RPMI8226 (cell line): ENCODE measurements at places on chromosomes 3 and 15.

- no peak for DNase-seq
Measured at GRCh38 chr15:58015565-58015964, 49.9 kb downstream of the ALDH1A2 start.

GRCh38 chr3:195451373-195452015 is 8.7 kb upstream of the ACAP2 start:
- no peak for DNase-seq

DNA sequence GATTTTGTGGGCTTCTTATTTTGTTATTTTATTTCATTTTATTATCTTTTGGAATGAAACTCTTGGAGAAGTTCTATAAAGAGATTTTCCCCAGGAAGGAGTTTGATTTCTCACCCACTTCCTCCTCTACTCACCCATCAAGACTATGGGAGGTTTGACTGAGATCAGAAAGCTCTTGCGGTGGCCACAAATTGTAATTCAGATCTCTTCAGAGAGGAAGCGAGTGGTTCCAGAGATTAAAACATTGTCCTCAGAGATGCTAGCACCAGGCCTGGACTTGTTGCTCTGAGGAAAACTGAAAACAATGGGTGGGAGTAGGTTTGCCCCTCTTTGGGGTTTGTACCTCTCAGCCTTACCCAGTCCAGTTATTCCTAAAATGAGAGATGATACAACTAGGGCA is 8.1 kb upstream of the MUC13 start:
- DNase-seq, result no peak

DNA sequence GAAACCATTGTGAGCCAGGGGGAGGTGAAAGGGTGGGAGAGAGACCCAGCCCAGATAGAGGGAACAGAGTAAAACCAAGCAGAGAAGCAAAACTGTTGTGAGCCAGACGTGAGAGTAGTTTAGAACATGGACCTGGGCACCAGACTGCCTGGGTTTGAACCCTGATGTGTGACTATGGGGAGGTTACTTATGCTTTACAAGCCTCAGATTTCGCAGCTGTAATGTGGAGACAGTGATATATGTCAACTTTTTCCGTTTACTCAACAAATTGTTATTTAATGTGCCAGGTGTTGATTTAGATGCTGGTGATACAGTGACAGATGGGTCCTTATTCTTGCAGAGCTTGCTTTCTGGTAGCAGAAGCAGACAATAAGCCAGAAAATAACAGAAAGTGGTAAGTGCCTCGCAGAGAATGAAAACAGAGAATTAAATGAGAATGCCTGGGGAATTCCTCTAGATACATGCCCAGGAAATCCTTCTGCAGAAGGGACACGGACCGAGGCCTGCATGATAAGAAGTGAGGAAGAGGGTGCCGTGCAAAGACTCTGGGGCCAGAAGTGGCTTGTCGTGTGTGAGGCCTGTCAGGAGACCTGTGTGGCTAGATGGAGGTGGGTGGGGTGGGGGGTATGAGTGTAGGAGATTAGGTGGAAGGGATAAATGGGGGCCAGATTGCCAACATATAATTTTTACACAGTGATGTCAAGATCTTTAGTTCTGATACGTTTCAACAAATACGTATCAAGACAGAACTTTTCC is 15.0 kb downstream of the KAT2B start:
- peak; percentile 78 for DNase-seq

GRCh38 chr15:40787991-40788390 is 18.2 kb downstream of the C15orf62 start:
- no peak for DNase-seq

- no peak for DNase-seq
Measured at GRCh38 chr3:108022256-108023150, 68.3 kb downstream of the CD47 start.

GRCh38 chr3:33687406-33688010 is 30.5 kb downstream of the CLASP2 start:
- no peak for DNase-seq

DNA sequence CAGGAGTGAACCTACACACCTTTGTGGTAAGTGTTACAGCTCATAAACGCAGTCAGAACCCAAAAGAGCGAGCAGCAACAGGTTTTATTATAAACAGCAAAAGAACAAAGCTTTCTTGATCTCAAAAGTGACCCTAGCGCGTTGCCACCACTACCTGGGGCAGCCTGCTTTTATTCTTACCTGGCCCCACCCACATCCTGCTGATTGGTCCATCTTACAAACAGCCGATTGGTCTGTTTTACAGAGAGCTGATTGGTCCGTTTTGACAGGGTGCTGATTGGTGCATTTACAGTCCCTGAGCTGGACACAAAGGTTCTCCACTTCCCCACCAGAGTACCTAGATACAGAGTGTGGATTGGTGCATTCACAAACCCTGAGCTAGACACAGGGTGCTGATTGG is 143.1 kb downstream of the ARRDC4 start:
- DNase-seq, result peak; percentile 64

DNA sequence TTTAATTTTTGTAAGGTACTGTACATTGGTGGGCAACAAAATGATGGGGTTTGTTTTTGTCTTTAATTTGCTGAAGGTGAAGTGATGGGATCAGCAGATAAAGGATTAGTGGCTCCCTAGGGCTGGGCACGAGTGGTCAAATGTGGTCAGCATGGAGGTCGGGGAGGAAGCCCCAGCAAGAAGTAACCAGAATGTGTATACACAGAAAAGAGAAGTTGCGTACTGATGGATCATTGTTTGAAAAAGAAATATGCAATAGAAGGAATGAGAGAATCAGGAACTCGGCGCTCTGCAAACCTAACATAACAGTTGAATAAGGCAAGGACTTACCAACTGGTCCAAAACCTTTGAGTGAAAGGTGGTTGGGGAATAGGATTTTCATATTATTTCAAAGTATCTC is 1.5 kb downstream of the TMOD2 start:
- DNase-seq, result no peak

GRCh38 chr3:73225146-73225855 is 163.8 kb downstream of the EBLN2 start:
- no peak for DNase-seq

DNA sequence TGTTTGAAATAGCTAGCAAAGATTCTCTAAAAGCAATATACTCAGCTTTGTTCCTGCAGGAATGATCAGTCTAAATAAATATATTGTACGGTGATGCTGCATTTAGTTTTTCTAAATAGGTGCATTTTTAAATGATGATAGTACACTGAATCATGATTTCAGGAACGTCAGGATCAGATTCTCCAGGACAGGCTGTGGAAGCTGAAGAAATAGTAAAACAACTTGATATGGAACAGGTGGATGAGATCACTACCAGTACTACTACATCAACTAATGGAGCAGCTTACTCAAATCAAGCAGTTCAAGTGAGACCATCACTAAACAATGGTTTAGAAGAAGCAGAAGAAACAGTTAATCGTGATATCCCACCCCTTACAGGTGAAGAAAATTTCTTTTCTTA is 46.3 kb upstream of the EIF3J start:
- DNase-seq, result no peak

DNA sequence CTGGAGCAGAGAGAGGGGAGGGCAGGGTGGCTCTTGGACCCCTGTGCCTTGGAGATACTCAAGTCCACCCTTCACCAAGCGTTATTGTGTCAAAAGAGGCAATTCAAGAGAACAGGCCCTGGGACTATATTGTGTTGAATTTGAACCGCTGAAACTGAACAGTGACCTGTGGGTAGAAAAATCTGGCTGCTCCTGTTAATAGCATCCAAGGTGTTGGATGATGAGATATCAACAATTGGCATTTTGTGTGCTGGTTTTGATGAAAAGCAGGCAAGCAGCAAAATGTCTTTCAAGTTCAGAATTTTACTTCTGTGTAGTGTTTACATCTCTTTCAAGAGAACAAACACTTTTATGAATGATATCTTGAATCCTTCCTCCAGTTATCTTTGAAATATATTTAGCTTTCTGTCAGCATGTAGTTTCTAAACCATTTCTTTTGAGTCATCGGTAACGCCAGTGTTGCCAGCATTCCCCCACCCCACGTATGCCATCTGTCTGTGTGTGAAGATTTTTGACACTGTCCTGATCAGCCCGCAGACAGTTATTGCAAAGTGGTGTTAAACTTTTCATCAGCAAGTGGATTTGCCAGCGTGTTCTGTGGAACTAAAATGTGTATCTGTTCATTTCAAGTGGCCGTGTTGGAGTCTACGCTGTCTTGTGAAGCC is 34.8 kb downstream of the PDHB start:
- DNase-seq, result no peak

DNA sequence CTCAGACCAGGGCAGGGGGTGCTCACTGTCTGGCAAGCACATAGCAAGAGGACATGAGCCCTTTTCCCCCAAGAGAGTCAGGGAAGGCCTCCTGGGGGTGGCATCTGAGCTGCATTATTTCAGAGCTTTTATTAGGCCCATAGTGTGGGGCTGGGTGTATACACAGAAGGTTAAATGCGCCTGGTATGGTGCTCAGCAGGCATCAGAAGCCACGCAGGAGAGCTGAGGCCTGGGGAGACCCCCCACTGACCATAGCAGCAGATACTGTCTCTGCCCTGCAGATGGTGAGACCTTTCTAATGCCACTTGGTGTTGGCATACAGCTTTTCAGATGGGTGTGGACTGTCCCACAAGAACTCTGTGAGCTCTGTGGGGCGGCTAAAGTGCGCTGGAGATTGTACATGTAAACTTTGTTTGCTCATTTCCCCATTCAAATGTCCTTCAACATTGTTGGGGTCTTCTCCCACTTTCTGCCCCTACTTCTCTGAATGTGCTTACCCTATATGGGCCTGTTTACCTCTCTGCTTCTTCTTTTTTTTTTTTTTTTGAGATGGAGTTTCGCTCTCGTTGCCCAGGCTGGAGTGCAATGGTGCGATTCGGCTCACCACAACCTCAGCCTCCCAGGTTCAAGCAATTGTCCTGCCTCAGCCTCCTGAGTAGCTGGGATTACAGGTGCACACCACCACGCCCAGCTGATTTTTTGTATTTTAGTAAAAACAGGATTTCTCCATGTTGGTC is 62.2 kb downstream of the CDC25A start:
- no peak for DNase-seq

DNA sequence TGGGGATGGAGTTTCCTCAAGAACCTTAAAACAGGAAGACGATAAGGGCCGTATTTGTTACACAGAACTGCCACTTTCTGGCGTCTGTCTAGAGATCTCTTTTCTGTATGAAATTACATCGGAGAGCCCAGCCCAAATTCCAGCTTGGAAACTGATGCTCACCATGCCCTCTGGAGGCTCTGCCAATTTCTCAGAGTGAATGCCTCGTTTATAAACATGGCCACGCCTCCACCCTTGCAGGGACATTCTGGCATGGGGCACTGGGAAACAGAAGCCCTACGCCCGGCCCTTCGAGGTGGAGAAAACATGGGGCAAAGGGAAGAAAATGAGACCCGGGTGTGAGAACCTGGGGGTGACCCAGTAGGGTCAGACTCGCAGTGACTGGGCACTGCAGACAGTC is 53.4 kb upstream of the SEC13 start:
- DNase-seq, result no peak

DNA sequence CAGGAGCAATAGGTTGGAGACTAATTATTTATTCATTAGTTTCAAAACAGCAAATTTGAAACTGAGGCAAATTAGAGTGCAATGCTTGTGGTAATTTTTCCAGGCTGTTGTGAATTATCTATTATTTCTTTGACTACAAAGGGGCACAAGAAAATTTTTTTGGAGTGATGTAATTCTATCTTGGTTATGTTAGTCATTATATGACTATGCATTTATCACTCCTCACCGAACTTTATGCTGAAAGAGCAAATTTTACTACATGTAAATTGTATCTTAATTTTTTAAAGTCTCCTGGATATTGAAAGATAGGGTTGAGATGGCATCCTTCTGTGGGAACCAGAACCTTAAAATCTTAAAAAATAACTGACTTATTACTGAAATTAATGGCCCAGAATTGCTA is 320.0 kb upstream of the ROBO1 start:
- DNase-seq, result no peak

GRCh38 chr15:90038632-90039095 is 37.5 kb downstream of the ZNF710 start:
- DNase-seq, result no peak

DNA sequence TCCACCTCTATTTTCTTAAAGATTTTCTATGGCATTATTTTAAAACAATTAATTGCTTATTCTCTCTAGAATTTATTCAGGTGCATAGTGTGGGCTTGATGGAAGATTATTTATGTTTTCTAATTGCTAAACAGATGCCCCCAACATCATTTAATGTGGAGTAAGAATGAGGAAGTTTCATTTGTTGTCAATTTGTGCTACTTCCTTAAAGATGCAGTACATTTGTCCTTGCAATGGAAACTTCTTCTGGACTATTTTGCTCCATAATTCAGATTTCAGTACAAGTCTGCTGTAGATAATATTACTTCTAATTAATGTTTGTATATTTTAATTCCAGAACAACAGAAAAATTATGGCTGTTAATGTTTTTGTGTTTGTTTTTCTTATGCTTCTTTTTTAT is 104.8 kb downstream of the TGFBR2 start:
- no peak for DNase-seq

DNA sequence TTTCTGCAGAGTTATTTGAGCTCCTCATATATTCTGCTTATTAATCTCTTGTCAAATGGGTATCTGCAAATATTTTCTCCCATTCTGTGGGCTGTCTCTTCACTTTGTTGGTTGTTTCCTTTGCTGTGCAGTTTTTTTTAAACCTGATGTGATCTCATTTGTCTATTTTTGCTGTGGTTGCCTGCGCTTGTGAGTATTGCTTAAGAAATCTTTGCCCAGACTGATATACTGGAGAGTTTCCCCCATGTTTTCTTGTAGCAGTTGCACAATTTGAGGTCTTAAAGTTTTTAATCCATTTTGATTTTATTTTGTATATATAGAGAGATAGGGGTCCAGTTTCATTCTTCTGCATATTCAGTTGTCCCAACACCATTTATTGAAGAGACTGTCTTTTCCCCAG is 102.3 kb downstream of the POLQ start:
- DNase-seq, result no peak

DNA sequence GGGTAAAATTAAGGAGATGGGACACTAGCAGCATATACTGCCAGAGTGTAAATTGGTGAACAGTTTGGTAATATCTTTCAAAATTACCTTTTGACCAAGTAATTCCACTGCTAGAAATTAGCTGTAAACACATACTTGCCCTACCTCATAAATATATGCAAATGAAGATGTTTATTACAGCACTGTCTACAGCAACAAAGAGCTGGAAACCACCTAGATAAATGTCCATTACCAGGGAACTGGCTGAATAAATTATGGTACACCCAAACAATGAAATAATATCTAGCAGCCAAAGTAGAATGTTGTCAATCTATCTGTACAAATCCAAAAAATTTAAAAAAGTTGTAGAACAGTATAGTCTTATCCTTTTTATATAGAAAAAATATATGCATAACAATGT is 105.9 kb upstream of the FAM3D start:
- no peak for DNase-seq
